Skin of body (tissue), 3 donors: ENCODE measurements at places on chromosomes 16 and 17. TPM values are rescaled to one million over a fixed set of nuclear protein-coding genes. Genes with fewer than 3 reads are reported as not detected.

CHAD gene
- total RNA-seq, result 0.49 TPM

SRP68 gene
- total RNA-seq, result 48.8 TPM

SPNS3 gene
- 0.79 TPM for total RNA-seq

C17orf107 gene
- 6.0 TPM for total RNA-seq

ODAD4 gene
- 0.89 TPM for total RNA-seq

CRYM gene
- total RNA-seq, result 3.2 TPM

CCL14 gene
- total RNA-seq, result 3.1 TPM
